SK-N-SH (cell line): ENCODE measurements at places on chromosomes 5 and 9. TPM values are rescaled to one million over a fixed set of nuclear protein-coding genes. Genes with fewer than 3 reads are reported as not detected.

Gene AQP3
- polyA plus RNA-seq = 0.52 and 0.64 TPM in 2 replicates

DNA sequence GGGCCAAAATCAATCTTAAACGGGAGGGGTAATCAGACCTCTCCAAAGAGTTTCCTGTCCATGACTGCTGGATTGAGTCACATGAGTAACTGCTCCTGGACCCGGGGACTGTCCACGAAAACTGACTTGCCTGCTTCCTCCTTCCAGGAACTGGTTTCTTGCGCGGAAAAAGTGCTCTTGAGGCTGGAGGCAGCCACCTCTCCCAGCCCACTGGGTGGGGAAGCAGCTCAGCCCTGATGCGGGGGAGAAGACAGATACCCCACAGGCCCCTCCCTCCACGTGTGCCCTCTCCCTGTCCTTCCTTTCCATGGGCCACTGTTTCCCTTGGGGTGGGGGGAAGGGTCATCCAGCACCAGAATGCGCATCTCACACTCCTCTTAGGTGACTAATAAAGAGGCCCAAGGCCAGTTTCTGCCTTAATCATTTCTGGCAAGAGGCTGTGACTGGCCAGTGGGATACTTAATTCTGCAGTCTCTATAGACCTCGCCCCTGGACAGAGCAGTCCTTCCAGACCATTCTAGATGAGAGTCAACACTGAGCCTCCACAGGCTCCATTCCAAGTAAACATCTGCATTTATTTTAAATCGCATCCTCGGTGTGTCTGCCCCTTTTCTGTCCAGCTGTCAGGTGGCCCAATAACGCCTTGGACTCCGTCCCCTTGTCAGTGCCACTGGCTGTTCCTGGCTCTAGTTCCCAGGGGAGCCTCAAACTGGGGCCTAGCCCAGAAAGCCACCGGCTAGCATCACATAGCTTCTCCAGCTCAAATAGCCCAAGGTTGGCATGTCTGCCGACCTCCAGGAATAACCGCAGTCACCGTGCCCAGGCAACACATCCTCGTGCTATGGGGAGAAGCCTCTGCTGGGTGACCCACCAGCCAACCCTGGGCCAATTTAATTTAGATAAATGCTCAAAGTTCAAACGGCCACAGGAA is 12.0 kb downstream of the REXO4 start:
- no peak for DNase-seq

GRCh38 chr9:127904561-127905003 is 5.2 kb upstream of the ST6GALNAC6 start:
- DNase-seq = peak; percentile 39

- peak; percentile 37 for DNase-seq
Measured at GRCh38 chr5:77366717-77367500, 125.2 kb downstream of the WDR41 start.

Gene C1QTNF3
- polyA plus RNA-seq = 1.5 and 1.6 TPM in 2 replicates

GRCh38 chr5:146599261-146599660 is 83.3 kb upstream of the GPR151 start:
- no peak for DNase-seq

Gene SLC46A2
- not detected in 2 replicates for polyA plus RNA-seq

- no peak for DNase-seq
Measured at GRCh38 chr5:127338501-127338900, 47.9 kb downstream of the MEGF10 start.

- peak; percentile 77 for DNase-seq
Measured at GRCh38 chr9:125541840-125542243, 165.2 kb downstream of the MAPKAP1 start.

Gene KCNN2
- not detected in 2 replicates for polyA plus RNA-seq

- DNase-seq = no peak
Measured at GRCh38 chr9:13941714-13942113, 372.2 kb downstream of the NFIB start.

Gene NMUR2
- polyA plus RNA-seq = not detected in 2 replicates

Gene MYOT
- 0.02 and 0.06 TPM in 2 replicates for polyA plus RNA-seq

Gene ESM1
- polyA plus RNA-seq = 36.5 and 37.4 TPM in 2 replicates

Gene NR2F1-AS1
- 7.4 and 8.3 TPM in 2 replicates for polyA plus RNA-seq

Gene TMOD1
- 0.54 and 1.6 TPM in 2 replicates for polyA plus RNA-seq

DNA sequence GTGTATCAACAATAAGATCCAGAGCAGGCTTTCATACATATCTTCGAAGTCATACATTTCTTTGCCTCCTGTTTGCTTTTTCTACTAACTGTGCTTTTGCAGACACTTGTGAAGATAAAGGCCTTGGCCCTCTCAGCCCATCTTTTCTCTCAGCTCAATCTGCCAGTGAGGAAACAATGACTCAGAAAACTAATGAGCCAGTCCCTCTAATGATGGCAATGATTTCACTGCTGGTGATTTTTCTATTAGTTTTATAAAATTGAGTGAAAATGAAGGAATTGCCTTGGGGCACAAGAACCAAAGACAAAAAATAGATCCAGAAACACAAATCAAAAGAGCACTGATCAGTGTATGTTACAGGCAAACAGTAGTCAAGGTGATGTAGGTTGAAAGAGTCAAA is 167.7 kb upstream of the PPP2R2B start:
- DNase-seq = no peak

DNA sequence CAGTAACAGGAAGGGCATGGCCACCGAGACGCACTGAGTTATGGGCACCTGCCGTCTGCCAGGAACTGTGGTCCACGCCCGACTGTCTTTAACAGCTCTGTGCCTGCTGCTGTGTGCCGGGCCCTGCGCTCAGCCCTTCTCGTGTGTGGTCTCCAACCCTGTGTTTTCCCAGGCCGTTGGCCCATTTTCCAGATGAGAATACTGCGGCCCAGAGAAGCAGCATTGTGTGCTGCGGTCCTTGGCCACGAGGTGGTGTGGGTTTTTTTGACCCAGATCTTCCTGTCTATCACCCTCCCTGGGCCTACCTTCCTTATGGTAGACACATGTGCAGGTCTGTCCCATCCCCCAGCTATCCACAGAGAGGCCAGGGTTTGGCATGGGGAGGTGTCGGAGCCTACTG is 47.0 kb downstream of the RXRA start:
- no peak for DNase-seq

Gene PCDHGB5
- 0.08 and 0.15 TPM in 2 replicates for polyA plus RNA-seq

DNA sequence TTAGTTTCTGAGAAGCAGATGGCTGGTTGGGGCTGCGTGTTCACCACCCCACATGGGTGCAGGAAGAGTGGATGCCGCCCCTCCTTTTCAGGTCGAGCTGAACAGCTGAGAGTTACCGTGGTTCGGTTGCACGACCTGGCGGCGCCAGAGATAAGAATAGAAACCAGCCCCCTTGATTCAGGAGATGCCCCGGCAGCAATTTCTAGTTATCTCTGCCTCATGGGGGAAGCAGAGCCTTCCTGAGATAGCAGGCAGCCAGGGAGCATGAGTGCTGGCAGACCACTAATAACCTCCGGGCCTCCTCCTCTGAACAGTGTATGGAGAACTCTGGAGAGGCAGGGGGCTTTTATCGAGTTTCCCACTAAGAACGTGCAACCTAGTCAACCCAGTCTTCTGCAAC is 177.8 kb downstream of the NSG2 start:
- DNase-seq = peak; percentile 79

- peak; percentile 45 for DNase-seq
Measured at GRCh38 chr9:20683351-20684034, 566 bp upstream of the FOCAD start.

Gene LCN1
- not detected in 2 replicates for polyA plus RNA-seq

Gene PCDHGC4
- polyA plus RNA-seq = 0.53 and 0.78 TPM in 2 replicates

Gene SURF1
- 97.9 and 103 TPM in 2 replicates for polyA plus RNA-seq

DNA sequence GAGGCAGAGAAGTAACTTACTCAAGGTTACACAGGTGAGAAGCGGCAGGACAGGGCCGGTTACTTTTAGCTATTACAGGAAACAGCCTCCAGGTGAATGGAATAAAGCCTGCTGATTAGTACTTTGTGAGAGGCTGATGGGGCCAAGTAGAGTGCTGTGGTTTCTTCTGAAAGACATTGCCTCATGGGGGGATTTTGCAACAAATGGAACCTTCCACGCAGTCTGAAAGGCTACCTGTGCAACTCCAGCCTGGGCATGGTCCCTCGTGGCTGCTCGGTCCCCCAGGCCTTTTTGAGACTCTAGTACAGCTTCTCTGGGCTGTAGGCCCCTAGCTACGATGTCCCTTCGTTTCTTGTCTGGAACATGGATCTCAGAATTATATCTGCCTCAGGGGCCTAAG is 2.0 kb downstream of the TMEM268 start:
- no peak for DNase-seq
